ENCODE measurements at places on chromosomes 1 and 21.

DNA sequence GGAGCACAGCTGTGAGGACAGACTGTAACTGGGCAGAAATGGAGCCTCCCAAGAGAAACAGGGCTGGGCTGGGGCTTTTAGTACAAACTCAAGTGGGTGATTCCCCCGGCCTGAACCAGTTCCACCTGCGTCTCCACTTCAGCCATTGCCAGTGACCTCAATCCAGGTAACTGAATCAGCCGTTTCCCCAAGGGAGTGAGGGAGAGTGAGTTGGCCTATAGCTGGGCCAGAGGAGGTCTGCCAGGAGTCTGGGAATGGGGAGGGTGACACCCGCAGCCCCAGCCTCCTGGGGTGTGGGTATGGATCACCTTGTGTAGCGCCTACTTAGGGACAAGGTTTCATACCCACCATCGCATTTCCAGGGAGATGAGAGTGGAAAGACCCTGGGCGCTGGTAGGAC is 8.5 kb downstream of the SLC26A9 start:
- no peak for DNase-seq

DNA sequence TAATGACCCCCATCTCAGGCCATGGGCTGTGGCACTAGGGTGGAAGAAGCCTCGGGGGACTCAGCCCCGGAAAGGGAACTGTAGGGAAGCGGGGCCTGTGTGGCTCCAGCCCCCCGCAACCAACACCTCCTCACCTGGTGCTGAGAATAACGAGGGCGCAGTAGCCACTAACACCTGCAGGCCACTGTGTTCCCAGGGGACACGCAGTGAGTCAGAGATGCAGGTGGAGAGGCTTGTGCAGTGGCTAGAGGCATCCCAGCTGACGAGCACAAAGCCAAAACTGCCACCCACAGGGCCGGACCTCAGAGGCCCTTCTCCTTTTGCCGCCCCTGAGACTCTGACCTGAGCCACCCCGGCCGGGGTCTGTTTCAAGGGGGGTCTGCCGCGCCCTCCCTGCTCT is 33.5 kb upstream of the CCDC27 start:
- no peak for DNase-seq

DNA sequence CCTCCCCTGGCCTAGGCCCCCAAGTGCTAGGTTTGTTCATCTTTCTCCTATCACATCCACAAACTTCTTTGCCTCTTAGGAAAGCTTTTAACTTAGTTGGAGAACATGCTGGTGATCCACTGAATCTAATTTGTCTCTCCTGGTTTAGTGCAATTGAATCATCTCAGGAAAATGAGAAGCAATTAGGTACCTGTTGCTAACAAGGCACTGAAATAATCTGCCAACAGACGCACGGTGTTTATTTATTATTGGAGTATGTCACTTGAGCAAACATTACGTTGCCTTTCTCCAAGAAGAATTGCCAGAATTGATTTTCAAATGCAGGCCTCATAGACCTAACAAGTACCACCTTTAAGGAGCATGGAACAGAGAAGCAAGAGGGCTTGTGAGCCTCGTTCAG is 309.4 kb downstream of the NFIA start:
- DNase-seq: no peak

- DNase-seq: no peak
These were observed 22.2 kb upstream of the MAPKAPK2 start for GRCh38 chr1:206662396-206663092.

DNA sequence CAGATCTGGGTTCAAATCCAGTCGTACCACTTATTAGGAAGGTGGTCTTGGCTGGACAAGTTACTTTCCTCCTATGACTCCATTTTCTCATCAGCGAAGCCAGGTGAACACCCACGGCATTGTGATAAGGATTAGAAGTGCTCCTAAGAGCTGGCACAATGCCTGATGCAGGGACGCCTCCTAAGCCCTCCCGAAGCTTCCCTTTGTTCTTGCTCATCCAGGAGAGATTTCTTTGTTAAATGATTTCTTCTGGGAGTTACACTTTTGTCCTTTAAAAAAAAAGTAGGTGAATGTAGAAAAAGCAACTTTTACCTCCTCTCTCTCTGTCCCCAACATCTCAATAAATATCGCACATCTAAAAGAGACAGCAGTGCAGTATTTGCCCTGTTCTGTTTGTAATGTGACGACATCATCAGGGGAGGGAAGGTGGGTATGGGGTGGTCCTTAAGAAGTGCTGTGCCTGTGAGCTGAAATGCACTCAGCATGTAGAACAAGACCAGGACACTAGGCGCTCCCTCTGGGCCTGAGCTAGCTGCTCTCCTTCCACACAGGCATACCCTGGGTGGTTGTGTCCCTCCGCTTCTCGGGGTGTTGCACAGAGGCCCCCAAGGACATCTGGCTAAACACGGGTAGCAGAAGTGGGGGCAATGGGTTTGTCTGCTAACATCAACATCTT is 43.9 kb downstream of the SUSD4 start:
- DNase-seq: no peak

- DNase-seq: no peak
These were observed 129.2 kb upstream of the PROX1 start for GRCh38 chr1:213858581-213858980.

GRCh38 chr1:106435269-106435668 is 621.2 kb upstream of the PRMT6 start:
- no peak for DNase-seq

DNA sequence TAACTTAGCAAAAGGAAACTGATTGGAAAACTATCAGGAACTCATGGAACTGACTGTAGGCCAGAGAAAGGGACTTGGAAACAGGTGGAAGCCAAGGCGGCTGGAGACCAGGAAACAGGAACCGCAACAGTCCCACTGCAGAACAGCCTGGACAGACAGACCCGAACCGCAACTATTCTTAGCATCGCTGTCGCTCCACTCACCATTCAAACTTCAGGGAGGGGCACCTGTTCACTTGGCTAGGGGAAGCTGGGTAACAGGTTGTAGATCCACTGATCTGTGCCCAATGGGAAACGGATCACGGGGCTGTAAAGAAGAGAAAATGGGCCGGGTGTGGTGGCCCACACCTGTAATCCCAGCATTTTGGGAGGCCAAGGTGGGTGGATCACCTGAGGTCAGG is 61.9 kb downstream of the CLSTN1 start:
- DNase-seq: no peak

- no peak for DNase-seq
These were observed 34.6 kb downstream of the MAPKAPK2 start for GRCh38 chr1:206719169-206719839.

GRCh38 chr1:46942086-46942485 is 810 bp upstream of the CYP4A11 start:
- DNase-seq: no peak

GRCh38 chr1:184860535-184860934 is 105.9 kb upstream of the EDEM3 start:
- DNase-seq: no peak

- DNase-seq: no peak
These were observed 3.3 kb downstream of the SH3BP5L start for GRCh38 chr1:248822148-248823032.

- DNase-seq: no peak
These were observed 470.3 kb downstream of the PTPRC start for GRCh38 chr1:199109160-199109559.

DNA sequence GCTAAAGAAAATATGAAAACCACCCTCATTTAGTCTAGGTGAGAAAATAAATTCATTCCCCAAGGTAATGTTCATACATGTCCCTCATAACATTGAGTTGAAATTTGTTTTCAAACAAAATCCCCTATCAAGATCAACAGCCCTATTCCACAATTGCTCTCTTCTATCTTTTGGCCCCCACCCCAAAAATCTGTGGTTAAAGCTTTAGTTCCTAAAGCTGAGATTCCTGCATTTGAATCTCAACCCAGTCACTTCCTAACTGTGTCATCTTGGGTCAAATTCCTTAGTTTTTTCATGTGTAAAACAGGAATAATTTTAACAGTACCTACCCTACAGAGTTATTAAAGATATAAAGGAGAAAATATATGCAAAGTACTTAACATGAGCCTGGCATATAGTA is 22.0 kb downstream of the KIAA0319L start:
- DNase-seq: no peak

GRCh38 chr1:147892731-147893214 is 9.8 kb upstream of the GJA8 start:
- no peak for DNase-seq

- DNase-seq: no peak
These were observed 6.1 kb upstream of the MYCL start for GRCh38 chr1:39907528-39908453.

- no peak for DNase-seq
These were observed 21.3 kb upstream of the MNDA start for GRCh38 chr1:158809862-158810261.

DNA sequence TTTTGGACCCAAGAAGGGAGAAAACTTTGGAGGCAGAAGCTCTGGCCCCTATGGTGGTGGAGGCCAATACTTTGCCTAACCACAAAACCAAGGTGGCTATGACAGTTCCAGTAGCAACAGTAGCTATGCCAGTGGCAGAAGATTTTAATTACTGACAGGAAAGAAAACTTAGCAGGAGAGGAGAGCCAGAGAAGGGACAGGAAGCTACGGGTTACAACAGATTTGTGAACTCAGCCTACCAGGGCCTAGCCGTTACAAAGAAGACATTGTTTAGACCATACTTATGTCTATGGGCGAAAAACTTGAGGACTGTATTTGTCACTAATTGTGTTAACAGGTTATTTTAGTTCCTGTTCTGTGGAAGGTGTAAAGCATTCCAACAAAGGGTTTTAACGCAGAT is 10.4 kb upstream of the ACOT11 start:
- no peak for DNase-seq

GRCh38 chr1:186498695-186499389 is 37.9 kb upstream of the PDC start:
- DNase-seq: no peak

DNA sequence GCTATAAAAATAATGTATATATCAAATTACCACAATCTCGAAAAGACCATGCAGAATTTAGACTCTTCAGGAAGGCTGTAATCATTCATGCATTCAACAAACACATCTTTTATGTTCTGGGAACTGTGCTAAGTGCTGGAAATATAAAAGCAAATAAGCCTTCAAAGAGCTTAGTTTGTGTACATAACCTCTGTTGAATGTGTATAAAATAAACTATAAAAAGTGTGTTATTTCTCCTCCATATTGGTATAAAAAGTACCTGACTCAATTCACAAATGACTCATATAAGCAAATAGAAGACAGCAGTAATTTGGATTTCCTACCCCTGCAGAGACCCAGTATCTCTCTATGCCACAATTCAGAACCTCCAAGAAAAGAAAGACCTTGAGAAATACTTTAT is 36.8 kb downstream of the RAB3GAP2 start:
- no peak for DNase-seq

- DNase-seq: no peak
These were observed 68.7 kb upstream of the VAMP3 start for GRCh38 chr1:7702365-7702764.

- no peak for DNase-seq
These were observed 4.6 kb upstream of the KCNA2 start for GRCh38 chr1:110610696-110611286.

GRCh38 chr1:59212706-59213105 is 84.2 kb upstream of the FGGY start:
- DNase-seq: no peak

DNA sequence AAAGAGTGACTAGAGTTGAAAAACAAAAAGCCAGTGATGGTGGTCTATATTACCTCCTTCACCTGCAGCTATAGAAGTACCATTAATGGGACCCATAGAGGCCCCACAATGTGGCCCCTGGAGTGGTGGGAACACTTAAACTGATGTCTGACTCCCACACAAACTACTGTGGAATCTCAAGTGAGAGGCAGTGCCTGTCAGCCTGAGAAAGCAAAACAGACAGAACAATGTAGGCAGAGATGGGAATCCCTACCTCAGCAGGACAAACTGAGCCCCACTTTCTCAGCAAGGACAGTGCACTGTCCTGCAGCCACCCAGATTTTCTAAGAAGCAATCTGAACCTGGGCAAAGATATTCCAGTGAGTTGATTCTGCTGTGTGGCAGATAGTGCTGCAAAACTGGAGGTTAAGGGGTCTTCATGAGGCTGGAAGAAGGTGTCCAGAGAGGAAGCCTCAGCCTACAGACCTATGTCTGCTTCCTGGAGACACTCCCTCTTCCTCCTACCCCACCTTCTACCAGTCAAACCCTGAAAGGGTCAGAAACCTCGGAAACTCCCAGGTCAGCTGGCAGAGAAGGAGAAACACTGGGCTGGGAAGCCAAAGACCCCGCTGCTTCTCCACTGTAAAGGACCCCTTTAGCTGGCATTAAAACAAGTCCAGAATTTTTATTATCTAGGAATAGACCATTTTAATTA is 228.7 kb downstream of the C1orf94 start:
- no peak for DNase-seq

DNA sequence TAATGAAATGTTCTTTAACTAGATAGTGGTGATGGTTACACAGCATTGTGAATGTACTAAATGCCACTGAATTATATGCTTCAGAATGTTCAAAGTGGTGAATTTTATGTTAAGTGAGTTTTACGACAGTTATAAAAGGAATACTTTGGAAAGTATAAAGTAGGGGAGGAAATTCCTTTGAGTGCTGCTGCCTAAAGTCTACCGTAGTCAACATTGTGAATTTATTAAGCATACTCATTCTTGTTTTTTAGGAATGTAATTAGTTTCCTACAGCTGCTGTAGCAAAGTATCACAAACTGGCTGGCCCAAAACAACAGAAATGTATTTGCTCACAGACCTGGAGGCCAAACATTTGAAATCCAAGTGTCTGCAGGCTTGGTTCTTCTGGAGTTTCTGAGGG is 73.0 kb downstream of the SWT1 start:
- DNase-seq: no peak

DNA sequence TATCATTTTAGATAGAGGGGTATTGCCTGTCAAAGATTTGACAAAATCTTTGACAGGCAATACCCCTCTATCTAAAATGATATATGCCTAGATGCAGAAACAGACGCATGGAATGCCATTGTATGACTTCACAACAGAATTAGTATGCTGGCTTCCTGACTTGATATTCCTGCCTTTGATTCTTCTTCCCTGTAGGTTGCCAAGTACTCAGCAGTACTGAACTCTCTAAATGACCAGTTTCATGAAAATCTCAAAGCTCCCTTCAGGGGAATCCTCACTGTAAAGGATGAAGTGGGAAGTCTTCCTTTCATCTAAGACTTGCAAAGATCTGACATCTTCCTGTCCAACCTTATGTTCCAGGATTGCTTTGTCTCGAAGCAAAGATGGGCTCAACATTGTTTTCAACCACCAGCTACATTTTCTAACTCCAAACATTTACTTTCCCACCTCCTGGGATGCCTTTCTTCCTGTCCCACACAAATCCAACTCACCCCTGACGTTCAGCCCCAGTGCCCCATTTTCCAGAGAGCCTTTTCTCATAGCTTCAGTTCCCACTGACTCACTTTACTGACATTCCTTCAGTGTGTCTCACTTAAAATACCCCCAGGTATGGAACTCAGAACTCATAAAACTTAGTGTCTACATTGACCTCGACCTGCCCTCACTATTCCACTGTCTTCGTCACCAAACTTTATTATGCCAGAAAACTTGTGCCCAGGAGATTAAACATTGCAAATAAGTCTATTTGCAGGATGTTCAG is 67.3 kb upstream of the KCNJ6 start:
- no peak for DNase-seq

DNA sequence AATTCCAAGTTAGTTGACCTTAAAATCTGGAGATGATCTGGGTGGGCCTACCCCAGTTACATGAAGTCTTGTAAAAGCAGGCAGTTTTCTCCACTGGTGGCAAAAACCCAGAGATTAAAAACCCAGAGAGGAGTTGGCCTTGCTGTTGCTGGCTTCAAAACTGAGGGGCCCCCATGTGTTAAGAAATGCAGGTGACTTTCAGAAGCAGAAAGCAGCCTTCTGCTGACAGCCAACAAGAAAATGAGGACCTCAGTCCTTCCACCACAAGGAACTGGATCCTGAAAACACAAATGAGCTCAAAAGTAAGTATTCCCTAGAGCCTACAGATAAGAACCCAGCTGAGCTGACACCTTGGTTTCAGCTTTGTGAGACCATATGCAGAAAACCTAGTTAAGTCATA is 343.7 kb upstream of the ZRANB2 start:
- no peak for DNase-seq

Data from cerebellar nuclear complex (tissue), 1 donor.